ENCODE measurements at places on chromosomes 1 and 21.

- DNase-seq = no peak
Observed at GRCh38 chr1:185478877-185479276, 161.8 kb upstream of the IVNS1ABP start.

GRCh38 chr1:74791491-74791890 is 58.5 kb downstream of the TYW3 start:
- DNase-seq = no peak

GRCh38 chr1:68780919-68781318 is 284.0 kb upstream of the DEPDC1 start:
- no peak for DNase-seq

DNA sequence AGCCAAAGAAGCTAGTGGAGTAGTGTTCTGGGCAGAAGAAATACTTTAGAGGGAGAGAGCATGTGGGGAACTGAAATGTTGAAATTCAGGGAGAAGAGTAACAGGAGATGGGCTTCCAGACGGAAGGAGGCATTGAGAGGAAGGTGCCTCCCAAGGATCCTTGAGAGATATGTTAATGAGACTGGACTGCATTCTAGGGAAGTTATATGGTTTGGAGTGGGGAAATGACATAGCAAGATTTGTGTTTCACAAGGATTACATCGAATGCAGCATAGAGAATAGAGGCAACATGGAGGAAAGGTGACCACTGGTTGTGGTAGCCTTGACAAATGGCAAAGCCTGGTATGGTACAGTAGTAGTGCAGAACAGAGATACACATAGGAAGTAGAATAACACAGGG is 160.5 kb upstream of the HMCN1 start:
- no peak for DNase-seq

GRCh38 chr1:28258628-28259251 is 578 bp upstream of the SESN2 start:
- DNase-seq = no peak

- no peak for DNase-seq
Observed at GRCh38 chr21:14825514-14825974, 239.3 kb downstream of the NRIP1 start.

DNA sequence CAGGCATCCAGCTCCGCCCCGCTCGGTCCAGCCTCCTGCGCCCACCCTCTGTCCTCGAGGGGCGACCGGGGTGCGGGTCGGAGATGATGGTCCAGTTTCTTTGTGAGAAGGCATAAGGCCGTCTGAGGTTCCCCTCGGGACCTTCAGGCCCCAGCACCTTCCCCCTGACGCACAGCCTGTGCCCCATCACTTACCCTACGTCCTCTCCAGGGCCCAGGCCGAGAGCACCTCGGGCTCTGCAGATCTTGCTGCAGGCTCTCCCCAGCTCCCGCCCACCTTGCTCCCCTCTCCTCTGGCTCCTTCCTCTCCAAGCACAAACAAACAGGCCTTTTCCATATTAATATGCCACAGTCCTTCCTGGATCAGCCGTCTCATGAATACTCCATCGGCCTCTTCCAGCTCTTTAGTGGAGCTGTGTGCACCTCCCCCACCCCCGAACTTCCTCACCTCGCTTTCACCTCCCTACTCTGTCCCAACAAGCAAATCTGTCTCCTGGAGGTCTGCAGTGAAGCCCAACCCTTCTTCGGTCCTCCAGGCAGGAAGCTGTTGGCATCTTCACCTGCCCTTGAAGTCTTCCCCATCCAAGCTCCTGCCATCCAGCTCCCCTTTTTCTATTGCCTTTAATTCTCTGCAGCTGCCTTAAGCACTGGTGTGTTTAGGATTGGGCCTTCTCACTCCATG is 448 bp upstream of the COL9A2 start:
- no peak for DNase-seq

- no peak for DNase-seq
Observed at GRCh38 chr1:4428711-4429110, 225.7 kb upstream of the AJAP1 start.

GRCh38 chr1:43239484-43239883 is 30.3 kb upstream of the TMEM125 start:
- DNase-seq = no peak

DNA sequence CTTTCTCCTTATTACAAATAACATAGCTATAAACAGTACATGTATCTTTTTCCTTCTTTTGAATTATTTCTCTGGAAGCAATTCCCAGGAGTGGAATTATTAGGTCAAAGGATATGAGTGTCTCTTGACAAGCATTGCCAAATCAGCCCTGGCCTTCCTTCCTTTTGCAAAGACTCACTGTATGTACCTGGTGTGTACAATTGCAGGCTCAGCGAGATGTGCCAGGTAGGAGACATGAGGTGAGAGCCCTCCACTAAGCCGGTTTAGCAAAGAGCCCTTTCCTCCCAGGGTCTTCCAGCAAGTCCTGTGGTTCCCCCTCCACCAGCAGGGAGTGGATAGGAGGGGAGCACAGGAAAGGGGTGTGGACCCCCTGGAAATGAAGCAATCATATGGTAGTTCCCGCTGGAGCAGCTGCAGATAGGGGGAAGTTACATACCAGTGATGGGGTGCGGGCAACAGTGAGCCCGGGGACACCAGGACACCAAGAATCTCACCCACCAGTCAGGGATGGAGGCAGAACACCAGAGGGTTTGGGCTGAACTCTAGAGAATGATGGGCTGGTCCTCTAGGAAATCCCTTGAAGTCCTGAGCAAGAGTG is 18.3 kb downstream of the RCSD1 start:
- DNase-seq = no peak

DNA sequence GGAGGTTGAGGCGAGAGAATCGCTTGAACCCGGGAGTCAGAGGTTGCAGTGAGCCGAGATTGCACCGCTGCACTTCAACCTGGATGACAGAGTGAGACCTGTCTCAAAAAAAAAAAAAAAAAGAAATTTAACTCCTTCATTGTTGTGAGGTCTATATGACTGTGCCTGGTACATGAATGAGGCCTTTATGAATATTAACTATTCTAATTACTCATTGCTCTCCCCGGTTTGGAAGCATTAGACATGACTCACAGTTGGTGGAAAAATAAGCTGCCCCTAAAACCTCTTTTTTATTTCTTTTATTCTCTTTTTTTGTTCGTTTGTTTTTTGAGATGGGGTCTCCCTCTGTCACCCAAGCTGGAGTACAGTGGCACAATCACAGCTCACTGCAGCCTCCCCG is 3.3 kb downstream of the NPPB start:
- DNase-seq = no peak

- DNase-seq = no peak
Observed at GRCh38 chr1:10829067-10829818, 32.8 kb upstream of the CASZ1 start.

- DNase-seq = no peak
Observed at GRCh38 chr1:12294076-12294475, 64.2 kb downstream of the VPS13D start.

DNA sequence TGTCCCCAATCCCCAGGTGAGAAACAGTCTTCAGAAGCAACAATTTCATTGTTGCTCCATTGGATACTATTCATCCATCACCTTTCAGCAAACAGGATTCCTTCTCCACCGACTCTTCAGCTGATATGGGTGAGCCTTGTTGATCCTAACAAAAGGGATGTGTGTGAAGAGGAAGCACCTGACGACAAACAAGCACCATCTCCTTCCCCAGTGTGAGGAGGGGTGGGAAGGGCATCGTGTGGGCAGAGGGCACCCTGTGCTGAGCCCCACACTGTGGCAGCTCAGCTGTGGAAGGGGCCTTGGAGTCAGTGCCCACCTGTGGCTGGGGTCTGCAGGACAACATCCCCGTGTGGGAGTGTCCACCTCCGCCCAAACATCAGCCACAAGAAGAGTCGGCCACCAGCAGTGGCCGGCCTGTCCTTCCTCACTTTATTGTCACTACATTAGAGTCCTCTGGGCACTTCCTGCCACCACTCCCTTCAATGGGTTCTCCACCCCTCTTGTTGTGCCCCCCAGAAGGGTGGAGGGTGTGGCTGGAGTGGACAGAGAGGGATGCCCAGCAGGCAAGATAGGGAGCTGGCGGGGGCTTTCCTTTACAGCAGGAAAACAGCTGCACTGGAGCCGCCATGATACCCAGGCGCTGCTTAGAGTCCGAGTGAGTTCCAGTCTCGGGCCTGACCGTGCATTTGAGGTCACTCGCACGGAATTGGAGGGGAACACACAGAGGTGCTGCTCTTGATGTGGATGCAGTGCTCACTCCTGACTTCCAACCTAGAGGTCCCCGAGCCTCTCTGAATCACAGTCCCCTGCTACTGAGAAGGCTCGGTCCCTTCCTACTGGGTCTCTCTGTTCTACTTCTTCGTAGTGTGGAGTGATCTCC is 40.9 kb downstream of the VPS26C start:
- DNase-seq = no peak

GRCh38 chr1:201420608-201421002 is 925 bp downstream of the TNNI1 start:
- DNase-seq = no peak

- no peak for DNase-seq
Observed at GRCh38 chr1:179322557-179322956, 29.0 kb downstream of the SOAT1 start.

- no peak for DNase-seq
Observed at GRCh38 chr21:46500224-46500861, 41.7 kb downstream of the DIP2A start.

- no peak for DNase-seq
Observed at GRCh38 chr1:56056438-56057287, 522.7 kb downstream of the PLPP3 start.

DNA sequence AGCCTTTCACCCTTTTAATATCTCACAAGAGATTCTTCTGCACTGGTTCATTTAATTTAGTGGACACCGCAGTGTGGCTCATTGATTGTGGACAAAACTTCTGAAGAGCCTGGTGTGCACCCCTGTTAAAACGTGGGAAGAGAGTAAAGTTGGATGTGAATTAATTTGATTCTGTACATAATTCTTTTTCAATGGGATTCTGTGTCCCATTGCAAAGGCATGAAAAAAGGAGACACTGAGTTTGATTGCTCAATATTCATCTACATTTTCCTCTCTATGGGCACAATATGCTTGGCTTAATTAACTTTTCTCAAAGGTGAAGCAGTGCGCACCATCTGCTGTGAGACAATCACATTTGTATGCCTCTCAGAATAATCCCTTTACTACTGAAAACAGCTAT is 95.1 kb downstream of the BARHL2 start:
- no peak for DNase-seq

DNA sequence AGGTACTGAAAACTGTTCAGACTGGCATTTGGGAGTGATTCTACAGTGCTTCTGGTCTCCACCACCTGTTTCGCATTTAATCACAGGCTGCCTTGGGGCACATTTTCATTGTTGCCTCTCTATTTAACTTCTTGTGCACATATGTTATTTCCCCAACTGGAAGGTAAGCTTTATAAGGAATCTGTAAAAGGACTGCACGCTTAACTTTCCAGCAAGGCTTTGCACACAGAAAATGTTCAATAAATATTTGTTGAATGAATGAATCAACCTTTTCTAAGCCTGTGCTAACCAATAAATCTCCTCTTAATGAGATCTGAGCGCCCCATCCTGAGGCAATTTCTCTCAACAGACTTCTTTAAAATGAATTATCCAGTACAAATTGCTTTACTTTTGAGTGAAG is 84.3 kb upstream of the ARHGAP29 start:
- peak; percentile 74 for DNase-seq

DNA sequence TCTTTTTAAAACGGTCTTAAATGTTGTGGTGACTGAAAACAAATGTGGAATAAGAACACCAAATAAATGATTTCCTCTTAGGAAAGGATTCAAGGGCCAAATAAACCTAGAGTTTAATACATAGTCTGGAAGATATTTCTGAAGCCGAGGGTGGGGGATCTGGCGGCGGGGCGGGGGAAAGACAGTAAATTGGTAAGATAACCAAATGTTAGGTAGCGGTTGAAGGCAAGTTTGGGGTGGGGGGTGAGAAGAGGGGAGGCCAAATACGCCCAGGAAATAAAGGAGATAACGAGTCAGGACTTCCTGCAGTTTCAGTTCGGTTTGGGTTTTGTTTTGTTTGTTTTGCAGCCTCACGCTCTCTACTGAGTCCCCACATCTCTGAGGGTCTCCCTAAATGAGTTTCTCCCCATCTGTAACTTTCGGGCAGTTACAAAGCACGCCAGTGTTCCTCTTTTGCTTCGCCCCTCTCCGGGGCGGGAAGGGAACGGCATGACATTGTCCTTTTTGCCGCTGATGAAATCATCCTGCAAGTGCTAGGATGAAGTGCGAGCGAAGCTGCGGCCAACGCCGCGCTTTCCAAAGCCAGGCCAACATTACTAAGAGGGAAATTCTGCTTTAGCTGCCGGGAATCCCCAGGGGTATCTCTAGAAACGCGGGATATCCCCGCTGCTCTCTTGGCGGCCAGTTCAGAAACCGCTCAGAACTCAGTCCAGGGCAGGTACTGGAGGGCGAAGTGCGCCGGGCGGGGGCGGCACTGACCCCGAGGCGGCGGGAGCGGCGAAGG is 844 bp downstream of the NIBAN1 start:
- no peak for DNase-seq

DNA sequence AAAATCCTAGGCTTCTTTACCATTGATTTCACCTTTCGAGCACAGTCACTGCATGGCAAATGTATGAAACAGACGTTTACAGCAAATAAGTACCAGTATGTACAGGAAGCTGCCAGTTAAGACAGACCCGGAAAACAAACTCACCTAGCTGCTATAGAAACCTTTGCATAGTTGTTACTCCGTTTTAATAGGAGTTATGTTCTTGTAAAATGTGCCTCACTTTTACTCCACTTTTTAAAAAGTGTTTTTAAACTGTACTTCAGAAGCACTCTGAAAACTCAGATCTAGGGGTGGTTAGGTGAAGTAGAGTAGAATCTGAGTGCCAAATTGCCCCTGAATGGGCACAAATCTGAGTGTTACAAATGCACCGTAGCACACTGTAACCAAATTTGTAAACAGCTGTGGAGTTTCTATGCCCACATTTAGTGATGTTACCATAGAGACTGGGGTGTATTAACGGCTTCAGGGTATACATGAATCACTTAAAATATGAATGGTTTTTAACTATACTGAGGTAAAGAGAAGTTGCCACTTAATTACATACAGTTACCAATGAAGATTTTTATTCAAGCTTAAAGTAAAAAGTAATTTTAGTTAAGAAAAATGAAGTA is 30.7 kb downstream of the CNIH4 start:
- no peak for DNase-seq

DNA sequence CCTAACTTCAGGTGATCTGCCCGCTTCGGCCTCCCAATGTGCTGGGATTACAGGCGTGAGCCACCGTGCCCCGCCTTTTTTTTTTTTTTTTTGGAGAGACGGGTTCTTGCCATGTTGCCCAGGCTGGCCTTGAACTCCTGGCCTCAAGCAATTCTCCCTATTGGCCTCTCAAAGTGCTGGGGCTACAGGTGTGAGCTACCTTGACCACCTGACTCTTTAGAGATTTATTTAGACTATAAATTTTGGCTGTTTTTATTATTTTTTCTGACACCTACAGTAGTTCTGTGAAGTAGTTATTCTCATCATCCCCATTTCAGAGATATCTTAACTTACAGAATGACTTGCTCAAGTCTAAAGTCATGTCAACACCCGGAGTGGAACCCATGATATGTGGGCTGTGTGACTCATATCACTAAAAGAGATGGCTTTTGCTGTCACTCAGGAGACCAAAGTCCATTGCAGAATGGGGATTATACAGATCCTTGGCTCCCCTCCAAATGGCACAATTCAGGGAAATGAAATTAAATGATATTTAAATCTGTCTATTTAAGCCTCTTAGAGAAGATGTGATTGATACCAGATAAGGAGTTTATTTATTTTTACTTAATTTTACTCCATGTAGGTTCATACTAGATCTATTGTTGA is 93.2 kb downstream of the CTH start:
- DNase-seq = no peak

- DNase-seq = no peak
Observed at GRCh38 chr21:46172863-46173528, 11.3 kb downstream of the SPATC1L start.

Data from NCI-H1417 treated with DMSO at 0.1 percent for 48 hours (cell line).